Karpas-422 (cell line): ENCODE measurements at places on chromosomes 12 and 14. TPM values are rescaled to one million over a fixed set of nuclear protein-coding genes. Genes with fewer than 3 reads are reported as not detected.

NUDT14 gene
- 20.6 and 30.1 TPM in 2 replicates for total RNA-seq

GRCh38 chr12:83185241-83185640 lies 498.5 kb downstream of the TMTC2 start:
- no peak for DNase-seq
- no peaks in the 10 kb centered on the region for H3K4me1 ChIP-seq
- H3K27me3 ChIP-seq = no peaks in the 10 kb centered on the region
- no peak overlapping the region for H3K27ac ChIP-seq

GRCh38 chr12:128111951-128112350 lies 155.0 kb upstream of the TMEM132C start:
- H3K27ac ChIP-seq = no peak overlapping the region
- no peak overlapping the region for H3K4me3 ChIP-seq
- no peaks in the 10 kb centered on the region for H3K36me3 ChIP-seq
- no peaks in the 10 kb centered on the region for H3K27me3 ChIP-seq

- no peaks in the 10 kb centered on the region for H3K36me3 ChIP-seq
- H3K4me3 ChIP-seq = no peak overlapping the region
- H3K4me1 ChIP-seq = no peaks in the 10 kb centered on the region
- no peaks in the 10 kb centered on the region for H3K27me3 ChIP-seq
- no peak overlapping the region for H3K27ac ChIP-seq
Observed at GRCh38 chr14:32710731-32711680, 227.7 kb upstream of the NPAS3 start.

- no peak for DNase-seq
- H3K36me3 ChIP-seq = no peaks in the 10 kb centered on the region
- no peak overlapping the region for H3K27ac ChIP-seq
- H3K4me3 ChIP-seq = no peak overlapping the region
- no peaks in the 10 kb centered on the region for H3K27me3 ChIP-seq
Observed at GRCh38 chr14:75389679-75390078, 38.1 kb upstream of the JDP2 start.
